Stimulated activated CD8-positive, alpha-beta memory T cell treated with anti-CD3 and anti-CD28 coated beads, Interleukin-4, amount 100 ng/mL, for 4 hours (primary cell): ENCODE measurements at places on chromosomes 5 and 9.

DNA sequence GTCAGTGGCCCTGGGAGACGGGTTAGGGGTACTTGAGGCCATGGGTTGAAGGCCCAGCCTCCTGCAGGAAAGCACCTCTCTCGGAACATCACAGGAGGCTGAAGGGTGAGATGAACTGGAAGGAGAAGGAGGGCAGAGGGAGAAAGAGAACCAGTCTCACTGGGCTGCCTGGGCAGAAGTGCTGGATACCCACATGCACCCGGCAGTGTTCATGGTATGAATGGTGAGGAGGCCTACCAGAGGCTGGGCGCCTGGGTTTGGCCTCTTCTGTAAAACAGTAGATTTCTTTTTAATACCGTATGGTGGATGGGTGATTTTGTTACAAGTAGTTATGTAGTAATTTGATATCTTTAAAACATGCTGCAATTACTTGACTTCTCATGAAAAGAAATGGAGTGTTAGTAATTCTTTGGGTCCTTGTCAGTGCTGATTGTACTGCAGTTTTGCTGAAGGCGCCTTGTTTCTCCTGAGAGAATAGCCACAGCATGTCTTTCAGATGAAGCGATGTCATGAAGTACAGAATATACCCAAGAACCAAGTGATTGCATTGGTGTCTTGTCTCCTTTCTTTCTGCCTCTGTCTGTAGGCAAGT is 258.6 kb downstream of the FANCC start:
- DNase-seq: no peak

DNA sequence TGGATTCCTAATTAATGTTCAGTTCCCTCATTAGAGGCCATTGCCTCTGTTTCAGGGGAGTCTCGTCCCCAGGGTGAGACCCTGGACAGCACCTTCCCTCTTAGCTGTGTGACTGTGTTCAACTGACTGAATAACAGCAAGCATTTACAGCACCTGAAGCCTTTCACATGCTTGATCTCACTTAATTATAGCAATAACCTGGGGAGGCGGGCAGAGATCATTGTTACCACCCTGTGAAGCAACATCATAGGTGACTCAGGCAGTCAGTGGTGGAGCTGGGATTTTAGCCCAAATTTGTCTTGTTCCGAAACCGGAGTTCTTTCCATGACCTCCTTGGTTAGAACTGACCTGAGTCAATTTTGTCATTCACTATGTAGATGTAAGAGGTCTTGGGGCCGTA is 105.2 kb upstream of the RAD23B start:
- DNase-seq: no peak

- DNase-seq: no peak
Measured at GRCh38 chr5:60436518-60436917, 263.4 kb downstream of the DEPDC1B start.

DNA sequence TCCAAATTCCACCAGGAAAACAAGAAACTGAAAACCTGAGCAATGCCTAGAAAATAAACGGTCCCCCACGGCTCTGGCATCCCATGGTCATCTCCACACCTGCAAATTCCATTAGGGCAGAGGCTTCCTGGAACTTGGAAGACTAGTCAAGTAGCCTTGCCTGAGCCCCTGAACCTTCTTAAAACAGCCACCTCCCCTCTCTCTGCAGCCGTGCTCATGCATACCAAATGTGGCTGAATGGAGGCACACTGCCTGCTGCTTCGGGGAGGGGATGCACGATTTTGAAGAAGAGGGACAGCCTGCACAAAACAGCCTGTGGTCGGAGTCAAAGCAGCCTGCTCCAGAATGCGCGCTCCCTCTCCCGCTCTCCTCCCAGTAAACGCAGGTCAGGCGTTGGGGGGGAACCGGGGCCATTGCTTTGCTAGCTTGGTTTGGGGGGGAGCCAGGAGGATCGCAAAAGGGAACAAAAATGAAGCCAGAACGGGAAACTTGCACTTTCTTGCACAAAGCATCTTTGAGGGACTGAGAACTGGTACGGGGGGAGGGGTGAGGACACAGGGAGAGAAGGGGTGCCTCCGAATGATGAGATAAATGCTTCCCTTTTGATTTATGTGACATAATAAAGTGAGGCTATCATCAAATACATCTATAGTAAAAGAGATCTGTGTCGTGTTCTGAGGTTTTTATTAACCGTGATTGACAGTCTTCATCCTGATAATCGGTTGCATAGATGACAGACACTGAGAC is at the start of gene TRPM3:
Gene TRPM3 (minus strand): TSS at position 347 of the 747 bp plus-strand sequence. CDS start 267 bp downstream, at position 80.
- DNase-seq: no peak

DNA sequence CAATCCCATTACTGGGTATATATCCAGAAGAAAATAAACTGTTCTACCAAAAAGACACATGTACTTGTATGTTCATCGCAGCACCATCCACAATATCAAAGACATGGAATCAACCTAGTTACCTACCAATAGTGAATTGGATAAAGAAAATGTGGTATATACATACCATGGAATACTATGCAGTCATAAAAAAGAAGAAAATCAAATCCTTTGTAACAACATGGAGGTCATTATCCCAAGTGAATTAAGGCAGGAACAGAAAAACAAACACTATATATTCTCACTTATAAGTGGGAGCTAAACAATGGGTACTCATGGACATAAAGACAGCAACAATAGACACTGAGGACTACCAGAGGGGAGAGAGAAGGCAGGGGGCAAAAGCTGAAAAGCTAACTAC is 67.7 kb downstream of the NR2F1-AS1 start:
- DNase-seq: no peak

DNA sequence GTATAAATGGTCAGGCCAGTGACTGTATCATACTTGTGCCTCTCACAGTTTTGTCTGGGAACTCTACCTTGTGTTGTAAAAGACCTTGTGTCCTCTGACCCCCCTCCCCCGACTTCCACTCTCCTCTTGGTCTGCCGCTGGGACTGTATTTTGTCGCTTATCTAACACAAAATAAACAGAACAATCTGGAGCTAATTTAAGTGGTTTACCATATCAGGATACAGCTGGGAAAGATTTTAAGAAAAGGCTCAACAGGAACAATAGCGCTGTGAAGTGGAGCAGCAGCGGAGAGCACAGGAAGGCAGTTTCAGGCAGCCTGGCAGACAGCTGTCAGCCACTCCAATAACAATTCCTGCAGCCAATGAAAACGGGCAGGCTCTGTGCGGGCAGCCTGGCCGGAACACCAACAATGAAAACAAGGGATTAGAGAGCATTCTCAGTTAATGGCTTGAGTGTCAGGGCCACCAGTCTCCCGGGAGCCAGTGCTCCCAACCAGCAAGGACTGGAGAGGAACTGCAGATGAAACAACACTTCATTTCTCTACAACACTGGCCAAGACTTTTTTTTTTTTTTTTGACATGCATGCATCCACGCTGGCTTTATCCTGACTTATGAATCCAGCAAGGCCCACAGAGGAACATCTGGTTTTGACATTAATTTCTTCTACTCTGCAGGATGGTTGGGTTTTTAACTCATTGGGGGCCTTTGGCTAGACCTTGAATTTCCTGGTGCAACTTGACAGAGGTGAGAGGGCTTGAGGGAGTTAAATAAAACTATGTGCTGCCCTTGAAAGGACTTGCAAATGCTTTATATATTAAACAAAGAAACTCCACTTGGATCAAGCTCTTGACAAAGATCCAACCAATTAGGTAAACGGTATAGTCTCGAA is 76.7 kb downstream of the ARSB start:
- DNase-seq: no peak
